ENCODE measurements at places on chromosomes 5 and 9. TPM values are rescaled to one million over a fixed set of nuclear protein-coding genes. Genes with fewer than 3 reads are reported as not detected.

- no peak overlapping the region for H3K27ac ChIP-seq
- no peak for DNase-seq
- peaks cover 24% of the 10 kb centered on the region for H3K4me1 ChIP-seq
- H3K27me3 ChIP-seq: peaks cover 3% of the 10 kb centered on the region
- H3K4me3 ChIP-seq: no peak overlapping the region
- H3K36me3 ChIP-seq: peaks cover 4% of the 10 kb centered on the region
Measured at GRCh38 chr5:74978345-74978744, 74.0 kb downstream of the GCNT4 start.

DNA sequence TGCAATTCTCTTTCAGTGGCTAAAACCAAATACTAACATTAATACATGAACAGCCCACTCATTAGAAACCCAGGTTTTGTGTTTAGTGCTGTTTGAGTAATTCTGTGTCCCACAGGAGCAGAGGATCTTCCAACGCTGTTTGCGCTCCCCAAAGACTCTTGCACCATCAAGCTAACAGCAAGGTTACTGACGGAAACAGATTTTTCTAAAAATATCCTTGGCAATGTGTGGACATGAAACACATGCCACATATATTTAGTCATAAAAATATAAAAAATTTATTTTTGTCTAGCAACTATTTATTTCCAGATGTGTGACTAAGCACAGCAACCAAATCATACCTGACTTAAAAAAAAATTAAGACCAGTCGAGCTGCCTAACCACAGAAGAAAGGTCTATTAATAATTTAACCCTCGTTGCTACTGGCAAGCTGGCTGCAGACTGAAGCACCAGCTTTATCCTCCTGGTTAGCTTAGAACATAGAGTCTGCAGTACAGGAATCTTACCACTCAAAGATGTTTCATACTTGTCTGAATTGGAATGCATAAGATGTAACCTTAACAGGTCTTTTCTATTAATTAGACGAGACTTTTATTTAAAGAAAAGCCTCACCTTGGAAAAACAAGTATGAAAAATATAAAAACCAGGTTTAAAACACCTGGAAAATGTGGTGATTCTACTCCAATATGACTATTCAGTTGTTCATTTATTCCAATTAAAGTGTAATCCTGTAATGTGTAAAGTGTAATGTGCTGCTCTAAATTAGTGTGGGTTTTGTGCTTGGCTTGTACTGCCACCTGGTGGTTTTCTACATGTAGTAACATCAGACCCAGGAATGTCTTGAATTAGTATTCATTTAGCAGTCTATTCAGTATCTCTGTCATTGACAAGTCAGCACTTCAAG is 272.5 kb downstream of the EPB41L4A start:
- DNase-seq: peak; percentile 68
- H3K4me1 ChIP-seq: no peaks in the 10 kb centered on the region
- H3K4me3 ChIP-seq: no peak overlapping the region
- no peaks in the 10 kb centered on the region for H3K36me3 ChIP-seq
- H3K27me3 ChIP-seq: peaks cover 13% of the 10 kb centered on the region

- H3K36me3 ChIP-seq: peaks cover 46% of the 10 kb centered on the region
- DNase-seq: no peak
- peaks cover 8% of the 10 kb centered on the region for H3K4me1 ChIP-seq
- H3K4me3 ChIP-seq: no peak overlapping the region
Measured at GRCh38 chr5:76696251-76696650, 19.7 kb upstream of the F2R start.

DNA sequence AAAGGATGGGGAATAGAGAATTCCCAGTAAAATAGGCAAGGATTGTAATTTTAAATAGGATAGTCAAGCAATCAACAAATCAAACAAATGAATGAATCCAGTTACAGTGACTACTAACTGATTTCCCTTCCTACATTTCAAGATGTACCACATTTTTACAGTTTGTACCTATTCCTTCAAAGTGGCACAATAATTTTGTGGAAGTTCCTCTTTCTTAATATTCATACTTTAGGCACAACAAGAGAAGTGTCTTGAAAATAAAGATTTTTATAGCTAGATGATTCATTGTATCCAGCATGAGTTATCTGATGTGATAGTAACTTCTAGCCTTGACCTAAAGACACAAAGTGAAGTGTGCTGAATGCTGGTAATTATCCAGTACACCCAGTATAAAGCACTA is 122.2 kb upstream of the ACOT12 start:
- H3K36me3 ChIP-seq: no peaks in the 10 kb centered on the region
- no peak overlapping the region for H3K27ac ChIP-seq
- H3K27me3 ChIP-seq: no peaks in the 10 kb centered on the region
- no peak overlapping the region for H3K4me3 ChIP-seq

- no peak for DNase-seq
- peaks cover 12% of the 10 kb centered on the region for H3K36me3 ChIP-seq
- H3K4me1 ChIP-seq: peaks cover 26% of the 10 kb centered on the region
- H3K27ac ChIP-seq: no peak overlapping the region
Measured at GRCh38 chr5:171927345-171927941, 79.0 kb downstream of the FBXW11 start.

DNA sequence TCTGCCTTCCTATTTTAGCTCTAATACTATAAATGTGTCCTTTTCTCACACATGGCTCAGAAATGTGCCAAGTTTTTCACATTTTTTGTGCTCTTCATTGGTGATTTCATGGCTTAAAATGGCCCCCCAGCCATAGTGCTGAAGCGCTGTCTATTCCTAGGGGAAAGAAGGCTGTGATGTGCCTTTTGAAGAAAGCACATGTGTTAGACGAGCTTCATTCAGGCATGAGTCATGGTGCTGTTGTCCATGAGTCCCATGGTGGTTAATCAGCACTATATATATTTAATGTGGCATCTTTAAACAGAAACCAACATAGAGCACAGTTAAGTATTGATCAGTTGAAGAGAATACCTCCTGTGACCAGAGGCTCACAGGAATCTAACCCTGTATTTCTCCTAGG is 55.8 kb downstream of the PDE8B start:
- peaks cover 4% of the 10 kb centered on the region for H3K4me1 ChIP-seq
- H3K4me3 ChIP-seq: no peak overlapping the region
- H3K27ac ChIP-seq: no peak overlapping the region
- H3K36me3 ChIP-seq: peaks cover 1% of the 10 kb centered on the region
- no peak for DNase-seq

- peak overlapping the region; percentile 75 for H3K27ac ChIP-seq
- H3K4me3 ChIP-seq: no peak overlapping the region
- H3K27me3 ChIP-seq: peaks cover 28% of the 10 kb centered on the region
- H3K36me3 ChIP-seq: peaks cover 4% of the 10 kb centered on the region
- DNase-seq: peak; percentile 61
Measured at GRCh38 chr5:97094579-97095317, 47.7 kb downstream of the LIX1 start.

The NUDT12 gene
- 0.85 TPM for total RNA-seq

The KLF4 gene
- total RNA-seq: 0.25 TPM
